Activated CD4-positive, alpha-beta memory T cell treated with anti-CD3 and anti-CD28 coated beads for 36 hours (primary cell): ENCODE measurements at places on chromosomes 11 and 22. TPM values are rescaled to one million over a fixed set of nuclear protein-coding genes. Genes with fewer than 3 reads are reported as not detected.

- no peaks in the 10 kb centered on the region for H3K36me3 ChIP-seq
- no peak for DNase-seq
- no peak overlapping the region for H3K27ac ChIP-seq
- peaks cover 50% of the 10 kb centered on the region for H3K27me3 ChIP-seq
- peaks cover 19% of the 10 kb centered on the region for H3K4me1 ChIP-seq
- H3K4me3 ChIP-seq, result peak overlapping the region; percentile 12
Measured at GRCh38 chr11:124760806-124761205, 1.3 kb downstream of the ESAM start.

DNA sequence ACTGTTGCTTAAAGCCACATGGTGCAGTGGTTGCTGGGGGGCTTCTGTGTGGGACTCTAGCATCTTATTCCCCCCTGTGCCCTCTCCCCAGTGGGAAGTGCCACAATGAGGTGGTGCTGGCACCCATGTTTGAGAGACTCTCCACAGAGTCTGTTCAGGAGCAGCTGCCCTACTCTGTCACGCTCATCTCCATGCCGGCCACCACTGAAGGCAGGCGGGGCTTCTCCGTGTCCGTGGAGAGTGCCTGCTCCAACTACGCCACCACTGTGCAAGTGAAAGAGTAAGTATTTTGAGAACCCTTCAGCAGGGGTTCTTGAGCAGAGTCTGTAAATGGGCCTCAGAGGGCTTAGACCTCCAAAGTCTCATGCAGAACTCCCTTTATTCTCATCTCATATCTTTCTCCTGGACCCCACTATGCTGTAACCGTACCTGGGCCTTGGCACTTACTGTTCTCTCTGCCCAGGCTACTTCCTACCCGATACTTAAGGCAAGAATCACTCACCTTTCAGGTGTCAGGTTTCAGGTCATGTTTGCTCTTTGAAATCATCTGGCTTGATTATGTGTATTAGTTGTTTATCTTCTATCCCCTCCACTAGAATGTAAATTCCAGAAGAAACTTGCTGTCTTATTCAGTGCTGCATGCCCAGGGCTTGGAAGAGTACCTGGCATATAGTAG is 32.4 kb downstream of the PIK3IP1 start:
- H3K4me1 ChIP-seq, result no peaks in the 10 kb centered on the region
- no peaks in the 10 kb centered on the region for H3K27me3 ChIP-seq
- no peak overlapping the region for H3K4me3 ChIP-seq
- DNase-seq, result no peak

DNA sequence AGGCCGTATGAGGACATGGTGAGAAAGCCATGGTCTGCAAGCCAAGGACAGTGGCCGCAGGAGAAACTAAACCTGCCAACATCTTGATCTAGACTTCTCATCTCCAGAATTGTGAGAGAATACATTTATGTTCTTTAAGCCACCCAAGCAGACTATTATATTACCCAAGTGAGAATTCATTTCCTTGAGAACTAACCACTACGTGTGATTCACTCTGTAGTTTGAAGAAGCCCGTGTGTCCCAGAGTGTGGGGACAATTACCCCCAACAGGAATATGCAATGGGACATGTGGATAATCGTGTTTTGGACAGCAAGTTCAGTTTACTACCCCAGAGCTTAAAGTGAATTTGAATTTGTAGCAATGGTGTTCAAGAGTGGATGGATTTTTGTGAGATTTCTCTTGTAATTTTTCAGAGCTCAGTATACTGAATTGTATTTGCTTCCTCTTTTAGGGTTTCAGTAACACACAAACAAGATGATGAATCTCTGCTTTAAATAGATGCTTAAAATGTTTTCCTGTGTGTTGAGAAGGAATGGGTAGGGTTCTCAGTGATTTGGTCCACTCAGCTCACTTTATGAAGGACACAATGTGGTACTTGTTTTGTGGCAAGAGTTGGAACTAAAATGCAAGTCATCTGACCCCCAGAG is 100.0 kb upstream of the ARHGAP20 start:
- no peaks in the 10 kb centered on the region for H3K4me1 ChIP-seq
- no peak overlapping the region for H3K4me3 ChIP-seq
- no peaks in the 10 kb centered on the region for H3K36me3 ChIP-seq
- H3K27me3 ChIP-seq, result peaks cover 2% of the 10 kb centered on the region
- no peak overlapping the region for H3K27ac ChIP-seq

DNA sequence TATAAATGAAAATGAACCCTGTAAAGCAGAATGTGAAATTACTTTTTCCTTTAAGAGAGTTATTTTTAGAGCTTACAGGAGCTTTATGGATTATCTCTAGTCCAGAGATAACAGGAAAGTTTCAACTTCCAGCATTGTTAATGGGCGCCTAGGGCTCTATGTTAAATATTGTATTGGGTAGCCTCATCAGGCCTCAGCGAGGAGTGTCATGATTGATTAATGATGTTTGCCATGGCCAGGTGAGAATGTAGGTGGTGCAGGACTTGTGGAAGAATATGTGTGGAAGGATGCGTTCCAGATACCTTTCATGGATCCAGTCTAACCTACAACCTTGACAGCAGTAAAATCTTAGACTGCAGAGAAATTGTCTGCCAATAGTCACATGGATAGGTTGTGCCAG is 50.6 kb downstream of the ME3 start:
- no peak for DNase-seq
- no peaks in the 10 kb centered on the region for H3K4me1 ChIP-seq
- no peaks in the 10 kb centered on the region for H3K36me3 ChIP-seq
- no peak overlapping the region for H3K4me3 ChIP-seq
- no peak overlapping the region for H3K27ac ChIP-seq
- no peaks in the 10 kb centered on the region for H3K27me3 ChIP-seq

GRCh38 chr22:32707971-32708370 is 93.5 kb upstream of the TIMP3 start:
- no peak overlapping the region for H3K4me3 ChIP-seq
- no peak overlapping the region for H3K27ac ChIP-seq
- H3K27me3 ChIP-seq, result peaks cover 8% of the 10 kb centered on the region
- DNase-seq, result no peak
- H3K4me1 ChIP-seq, result no peaks in the 10 kb centered on the region
- peaks cover 11% of the 10 kb centered on the region for H3K36me3 ChIP-seq

DNA sequence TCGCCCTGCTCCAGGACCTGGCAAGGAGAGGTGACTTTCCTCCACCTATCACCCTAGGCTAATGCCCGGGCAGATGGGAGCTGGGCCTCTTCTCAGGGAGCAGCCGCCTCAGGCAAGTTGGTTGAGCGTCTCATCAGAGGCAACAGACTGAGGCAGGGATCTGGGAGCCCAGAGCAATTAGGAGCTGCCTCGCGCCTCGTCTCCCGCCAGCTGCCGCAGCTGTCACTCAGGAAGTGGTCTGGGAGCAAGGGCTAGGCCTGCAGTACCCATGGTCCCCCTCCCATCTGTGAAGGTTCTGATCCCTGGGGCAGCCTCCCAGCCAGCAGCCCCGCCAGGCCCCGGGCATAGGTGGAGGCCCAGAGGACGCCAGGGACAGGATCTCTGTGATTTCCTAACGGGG is 4.6 kb upstream of the CABP7 start:
- no peak overlapping the region for H3K27ac ChIP-seq
- H3K4me3 ChIP-seq, result no peak overlapping the region
- DNase-seq, result no peak
- peaks cover 35% of the 10 kb centered on the region for H3K27me3 ChIP-seq

GRCh38 chr11:68432874-68433273 is 27.7 kb upstream of the PPP6R3 start:
- no peak overlapping the region for H3K4me3 ChIP-seq
- no peak for DNase-seq
- H3K27me3 ChIP-seq, result no peaks in the 10 kb centered on the region
- H3K27ac ChIP-seq, result no peak overlapping the region

GRCh38 chr11:30328681-30329080 is 5.8 kb downstream of the ARL14EP start:
- no peak for DNase-seq
- H3K27me3 ChIP-seq, result no peaks in the 10 kb centered on the region
- peaks cover 30% of the 10 kb centered on the region for H3K36me3 ChIP-seq
- peak overlapping the region; percentile 62 for H3K27ac ChIP-seq

Gene ATG2A
- total RNA-seq, result 20.5 TPM

Gene FOLR3
- not detected for total RNA-seq

Gene OR8H1
- not detected for total RNA-seq

Gene IL18BP
- total RNA-seq, result 9.3 TPM

Gene CHRNA10
- 0.57 TPM for total RNA-seq
